RWPE1 (cell line): ENCODE measurements at places on chromosomes 13 and 19.

DNA sequence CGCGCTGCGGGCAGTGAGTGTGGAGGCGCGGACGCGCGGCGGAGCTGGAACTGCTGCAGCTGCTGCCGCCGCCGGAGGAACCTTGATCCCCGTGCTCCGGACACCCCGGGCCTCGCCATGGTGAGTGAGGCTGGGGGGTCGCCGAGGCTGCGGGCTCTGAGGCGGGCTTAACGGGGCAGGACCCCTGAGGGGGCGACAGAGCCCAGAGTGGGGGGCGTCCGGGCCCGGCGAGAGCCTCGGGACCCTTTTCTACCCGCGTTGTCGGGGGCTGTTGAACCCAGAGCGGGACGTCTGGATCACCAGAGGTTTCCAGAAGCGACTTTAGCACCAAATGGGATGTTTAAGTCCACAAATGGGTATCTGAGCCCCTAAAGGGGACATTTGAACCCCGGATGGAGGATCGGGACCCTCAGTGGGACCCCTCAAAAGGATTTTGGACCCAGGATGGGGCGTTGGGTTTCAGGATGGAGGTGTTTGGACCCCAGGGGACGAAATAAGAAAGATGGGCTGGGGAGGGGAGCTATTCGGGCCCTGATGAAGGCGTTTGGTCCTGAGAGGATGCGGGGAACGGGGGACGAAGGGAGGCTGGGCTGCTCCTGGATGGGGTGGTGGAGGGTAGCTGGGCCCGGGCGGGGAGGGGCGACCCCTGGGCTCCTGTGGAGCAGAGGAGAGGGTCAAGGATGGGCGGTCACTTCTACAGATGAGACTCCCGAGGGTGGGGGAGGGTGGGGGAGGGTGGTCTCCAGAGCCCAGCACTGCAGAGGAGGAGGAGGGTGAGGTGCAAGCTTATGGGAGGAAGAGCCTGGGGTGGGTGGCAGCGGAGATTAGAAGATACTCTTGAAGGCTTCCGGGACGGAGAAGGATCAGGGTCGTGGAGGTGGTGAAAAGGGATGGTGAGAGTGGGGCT lies at the start of gene CALM3:
Gene CALM3 (plus strand): TSS at position 13 of the 907 bp plus-strand sequence. CDS start 105 bp downstream, at position 118.
- no peak for DNase-seq

- peak; percentile 52 for DNase-seq
These were observed 34.4 kb downstream of the CCDC70 start for GRCh38 chr13:51895906-51896888.

GRCh38 chr19:12834976-12835757 lies 788 bp upstream of the RTBDN start:
- no peak for DNase-seq

DNA sequence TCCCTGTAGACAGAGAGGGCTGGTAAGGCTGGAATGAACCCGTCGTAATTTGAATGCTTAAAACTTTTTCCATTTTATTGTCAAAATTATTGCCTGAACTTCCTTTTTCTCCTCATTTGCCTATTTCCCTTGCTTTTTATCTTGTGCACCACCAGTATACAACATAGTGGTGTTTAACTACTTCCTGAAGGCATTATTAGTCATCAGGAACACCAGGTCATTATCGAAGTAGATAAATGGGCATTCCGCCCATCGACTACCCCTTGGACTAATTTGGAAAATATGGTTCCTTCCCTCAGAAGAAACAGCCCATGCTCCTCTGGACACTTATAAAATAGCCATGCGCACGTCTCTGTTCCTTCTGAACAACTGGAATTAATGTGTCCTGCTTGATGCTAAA lies 232.1 kb downstream of the TM9SF2 start:
- DNase-seq, result no peak

DNA sequence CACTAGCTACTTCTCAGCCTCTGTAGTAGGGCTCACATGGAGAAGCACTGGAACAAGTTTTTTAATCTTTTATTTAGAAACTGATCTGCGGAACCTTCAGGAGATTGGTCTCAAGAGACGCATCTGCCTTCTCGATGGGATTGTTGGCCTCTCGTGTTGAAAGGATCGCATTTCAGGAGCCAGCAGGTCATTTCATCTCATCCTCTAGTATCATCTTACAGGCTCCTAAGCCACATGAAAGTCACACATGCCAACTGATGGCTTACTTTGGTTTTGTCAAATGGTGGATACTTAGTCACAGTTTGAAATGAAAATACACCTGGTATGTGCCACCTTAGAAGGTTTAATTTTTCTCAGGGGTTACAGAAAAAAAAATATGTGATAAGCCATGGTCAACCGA lies 1703.6 kb downstream of the EFNB2 start:
- DNase-seq, result no peak

GRCh38 chr13:98405690-98406344 lies 171.1 kb downstream of the STK24 start:
- DNase-seq, result no peak

GRCh38 chr13:80296638-80297037 lies 44.3 kb downstream of the SPRY2 start:
- DNase-seq, result no peak

DNA sequence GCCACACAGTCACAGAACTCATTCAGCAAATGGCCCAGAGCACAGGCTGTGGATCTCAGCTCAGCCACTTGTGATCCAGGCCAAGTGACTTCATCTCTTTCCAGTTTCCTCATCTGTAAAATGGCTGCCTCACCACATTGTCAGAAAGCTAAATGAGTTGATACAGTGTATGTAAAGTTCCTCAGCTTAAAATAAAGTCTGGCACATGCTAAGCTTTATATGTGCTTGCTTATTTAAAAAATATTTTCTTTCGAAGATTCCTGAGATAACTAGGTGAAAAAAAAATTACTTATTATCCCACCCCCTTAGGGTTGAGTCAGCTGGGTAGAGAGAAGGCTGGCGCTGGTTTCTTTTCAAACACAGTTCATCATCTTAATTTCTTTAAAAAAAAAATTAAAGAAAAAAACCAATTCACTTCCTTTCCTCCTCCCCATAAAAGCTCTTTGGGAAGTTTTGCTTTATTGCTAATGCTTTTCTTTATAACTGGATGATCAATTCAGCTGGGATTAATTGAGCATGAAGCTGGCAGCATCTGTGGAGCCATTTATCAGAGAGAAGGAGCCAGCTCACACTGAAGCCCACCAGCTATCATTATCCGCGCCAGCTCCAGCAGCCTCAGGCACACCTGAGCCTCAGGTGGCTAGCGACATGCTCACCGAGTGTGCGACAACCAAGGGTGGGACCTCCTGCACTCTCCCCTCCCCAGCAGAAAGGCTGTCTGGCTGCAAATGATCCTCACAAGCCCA lies 354.9 kb downstream of the FOXO1 start:
- no peak for DNase-seq

DNA sequence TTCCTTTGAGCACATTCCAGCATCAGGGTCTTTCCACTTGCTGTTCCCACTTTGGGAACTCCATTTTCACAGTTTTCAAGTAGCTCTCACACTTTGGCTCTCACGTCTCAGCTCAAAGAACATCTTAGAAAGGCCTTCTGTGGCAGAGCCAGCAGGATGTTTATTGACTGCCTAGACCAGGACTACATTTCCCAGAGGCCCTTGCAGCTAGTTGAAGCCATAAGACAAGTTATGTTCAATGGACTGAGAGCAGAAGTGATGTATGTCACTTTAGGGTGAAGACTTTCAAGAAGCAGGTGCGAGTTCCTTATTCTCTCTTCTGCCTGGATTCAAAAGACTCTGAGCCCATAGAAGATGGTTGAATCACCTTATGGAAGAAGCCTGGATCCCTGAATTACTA lies 4.3 kb upstream of the HAUS5 start:
- no peak for DNase-seq
